ENCODE measurements at places on chromosomes 11 and 22.
A peak's percentile ranks its signal among the peaks of the same experiment; 100 is the strongest.

- DNase-seq, result peak; percentile 65
Measured at GRCh38 chr11:86804951-86805350, 4.6 kb downstream of the PRSS23 start.

DNA sequence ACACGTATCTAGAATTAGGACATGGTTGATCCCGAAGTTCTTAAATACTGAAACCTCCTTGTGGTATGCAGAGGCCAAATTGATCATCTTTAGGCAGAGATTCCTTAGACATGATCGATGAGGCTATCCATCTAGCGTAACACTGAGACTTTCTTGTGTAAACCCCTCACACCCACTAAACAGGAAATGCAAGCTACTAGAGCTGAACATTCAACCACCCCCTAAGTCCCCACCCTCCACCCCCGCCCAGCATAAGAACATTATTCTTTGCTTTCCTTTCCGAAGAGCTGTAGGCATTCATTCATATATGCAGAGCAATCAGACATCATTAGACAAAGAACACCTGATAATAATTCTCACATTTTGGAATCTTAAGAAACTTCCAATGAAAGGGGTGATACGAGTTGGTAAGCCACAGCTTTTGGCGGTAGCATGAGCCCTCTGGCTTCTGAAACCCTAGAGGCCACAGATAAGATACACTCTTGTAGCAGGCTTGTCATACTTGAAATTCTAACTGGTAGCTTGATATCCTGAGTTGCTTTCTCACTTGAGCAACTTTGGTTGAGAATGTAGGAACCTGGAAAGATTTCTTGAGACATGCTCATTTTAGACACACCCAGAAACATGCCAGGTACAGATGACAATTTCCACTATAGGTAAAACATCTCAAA lies 42.2 kb downstream of the FLI1 start:
- no peak for DNase-seq

- peak; percentile 31 for DNase-seq
Measured at GRCh38 chr22:39651053-39651996, 80.8 kb downstream of the CACNA1I start.

- no peak for DNase-seq
Measured at GRCh38 chr11:110392056-110392455, 37.7 kb upstream of the FDX1 start.

Measured in fibroblast of pulmonary artery (primary cell).